ENCODE measurements at places on chromosomes 6 and 20. TPM values are rescaled to one million over a fixed set of nuclear protein-coding genes. Genes with fewer than 3 reads are reported as not detected.

- DNase-seq = peak; percentile 18
Measured at GRCh38 chr6:88584581-88585275, 378.7 kb downstream of the RNGTT start.

DNA sequence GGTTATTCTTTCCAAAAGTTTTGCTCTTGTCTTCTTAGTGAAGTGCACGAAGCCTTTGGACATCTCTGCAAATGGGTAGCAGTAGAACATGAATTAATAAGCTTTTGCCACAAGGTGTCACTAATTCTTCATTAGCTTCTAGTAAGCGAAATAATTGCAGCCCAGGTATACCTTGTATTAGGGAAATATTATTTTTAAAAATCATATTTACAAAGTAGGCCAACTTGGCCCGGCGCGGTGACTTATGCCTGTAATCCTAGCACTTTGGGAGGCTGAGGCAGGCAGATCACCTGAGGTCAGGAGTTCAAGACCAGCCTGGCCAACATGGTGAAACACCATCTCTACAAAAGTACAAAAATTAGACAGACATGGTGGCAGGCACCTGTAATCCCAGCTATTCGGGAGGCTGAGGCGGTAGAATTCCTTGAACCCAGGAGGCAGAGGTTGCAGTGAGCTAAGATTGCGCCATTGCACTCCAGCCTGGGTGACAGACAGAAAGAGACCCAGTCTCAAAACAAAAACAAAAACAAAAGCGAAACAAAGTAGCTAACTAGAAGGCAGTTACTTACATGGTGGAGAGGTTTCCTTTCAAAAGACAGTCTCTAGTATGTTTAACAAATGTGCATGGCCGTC lies 8.8 kb upstream of the RSPH3 start:
- DNase-seq = peak; percentile 65

- no peak for DNase-seq
Measured at GRCh38 chr20:46194409-46194808, 76.3 kb downstream of the CD40 start.

The THBD gene
- 7.4 TPM for polyA plus RNA-seq
